ENCODE measurements at places on chromosomes 7 and 10.

GRCh38 chr7:6615723-6616555 is 529 bp downstream of the ZNF853 start:
- no peak for DNase-seq

DNA sequence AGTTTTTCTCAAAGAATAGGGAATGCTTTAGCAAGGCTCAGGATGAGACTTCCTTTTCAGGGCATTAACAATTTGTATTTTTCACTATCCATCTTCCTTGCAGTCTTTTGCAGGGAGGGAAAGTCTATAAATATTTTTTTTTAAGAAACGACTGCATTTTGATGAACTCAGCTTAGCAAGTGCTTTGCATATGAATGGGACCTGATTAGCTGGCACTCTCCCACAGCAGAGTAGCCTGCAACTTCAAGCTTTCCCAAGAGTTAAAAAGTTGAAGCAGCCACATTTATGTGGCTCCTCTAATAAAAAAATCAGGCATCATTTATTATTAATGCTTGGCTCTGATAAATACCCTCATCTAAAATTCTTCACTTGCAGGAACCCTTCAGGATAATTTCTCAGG is 134.0 kb downstream of the GRID1 start:
- no peak for DNase-seq

DNA sequence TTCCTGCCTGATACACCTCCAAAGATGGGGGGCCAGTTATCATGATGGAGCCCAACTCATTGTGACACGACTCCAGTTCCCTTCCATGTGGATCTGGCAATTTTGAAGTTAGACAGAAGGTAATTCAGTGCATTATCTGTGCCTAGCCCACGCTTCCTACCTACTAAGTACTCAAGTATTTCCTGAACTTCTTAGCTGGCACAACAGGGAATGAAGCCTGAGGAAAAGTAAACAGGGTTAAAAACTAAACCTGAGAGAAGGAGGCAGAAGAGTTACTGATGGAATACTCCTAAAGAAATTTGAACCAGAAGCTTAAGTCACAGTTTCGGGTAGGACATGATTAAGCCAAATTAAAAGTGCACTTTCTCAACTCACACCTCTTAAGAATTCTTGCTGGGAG is 1.1 kb upstream of the SEC31B start:
- no peak for DNase-seq

- DNase-seq, result no peak
Observed at GRCh38 chr7:155395176-155395797, 62.6 kb upstream of the EN2 start.

- DNase-seq, result no peak
Observed at GRCh38 chr10:12777840-12778585, 223.5 kb downstream of the CCDC3 start.

DNA sequence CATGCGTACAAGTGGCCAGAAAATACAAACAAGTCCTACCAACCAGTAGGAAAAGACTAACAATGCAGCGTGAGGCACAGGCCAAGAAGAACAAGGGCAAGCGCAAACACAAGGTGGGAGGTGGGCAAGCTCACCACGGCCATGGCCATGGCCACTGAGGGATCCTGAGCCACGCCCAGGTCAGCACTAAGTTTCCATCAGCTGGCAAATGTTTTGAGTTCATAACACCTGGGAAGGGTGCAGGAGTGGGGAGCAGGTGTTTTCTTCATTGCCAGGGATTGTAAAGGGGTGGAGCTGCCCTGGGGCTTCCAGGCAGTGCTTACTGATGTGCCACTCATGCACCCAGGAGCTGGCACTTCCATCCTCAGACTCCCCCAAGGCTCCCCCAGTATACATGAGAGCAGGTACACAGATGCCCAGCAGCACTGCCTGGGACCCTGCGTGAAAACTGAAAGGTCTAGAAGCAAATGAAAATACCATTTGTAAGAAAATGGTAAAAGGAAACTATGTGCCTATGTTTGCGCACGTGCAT is 139.2 kb upstream of the RET start:
- no peak for DNase-seq

- peak; percentile 2 for DNase-seq
Observed at GRCh38 chr7:24907311-24907886, 72.6 kb downstream of the OSBPL3 start.

DNA sequence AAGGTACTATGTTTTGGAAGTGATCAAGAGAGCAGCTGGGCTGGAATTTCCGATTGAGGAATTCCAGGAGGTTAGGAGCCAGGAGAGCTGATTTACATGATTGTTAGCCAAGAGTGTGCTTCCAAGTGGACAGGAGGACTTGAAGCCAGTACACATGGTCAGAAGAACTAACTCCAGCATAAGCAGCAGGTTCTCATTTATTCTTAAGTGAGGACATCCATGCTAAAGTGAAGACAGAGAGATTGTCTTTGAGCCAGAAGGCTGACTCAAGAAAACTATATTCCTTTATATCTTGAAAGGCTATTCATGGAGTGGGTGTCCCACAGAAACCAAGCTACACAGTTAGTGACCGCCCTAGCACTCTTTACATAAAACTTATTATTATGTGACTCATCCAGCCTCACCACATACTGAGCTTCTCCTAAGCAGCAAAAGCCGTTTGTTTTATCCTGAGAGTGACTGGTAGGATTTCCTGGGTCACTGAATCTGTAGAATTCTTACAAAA is 56.7 kb upstream of the SEMA3A start:
- DNase-seq, result no peak

All from stimulated activated CD8-positive, alpha-beta memory T cell treated with anti-CD3 and anti-CD28 coated beads, Interleukin-15, amount 100 ng/mL, for 4 hours (primary cell).